ENCODE measurements at places on chromosomes 4 and X.

- DNase-seq = peak; percentile 48
Observed at GRCh38 chr4:139552517-139553307, 3.3 kb downstream of the SETD7 start.

DNA sequence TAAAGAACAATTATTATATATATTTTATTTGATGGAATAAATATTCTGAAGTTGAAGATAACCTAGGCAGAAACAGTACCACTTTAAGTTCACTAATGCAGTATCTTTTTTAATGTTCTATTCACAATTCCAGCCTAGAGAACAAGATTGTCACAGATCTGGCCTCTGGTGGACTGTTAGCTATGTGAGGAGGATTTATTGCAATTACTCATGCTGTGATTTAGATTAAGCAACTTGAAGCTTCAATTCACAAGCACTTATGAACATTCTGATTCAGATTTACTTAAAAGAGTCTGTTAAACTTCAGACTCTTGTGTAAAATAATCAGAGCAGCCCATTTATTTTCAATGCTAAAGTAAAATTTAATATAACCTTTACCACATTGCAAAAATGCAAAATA is 1489.8 kb downstream of the STIM2 start:
- DNase-seq = peak; percentile 78

DNA sequence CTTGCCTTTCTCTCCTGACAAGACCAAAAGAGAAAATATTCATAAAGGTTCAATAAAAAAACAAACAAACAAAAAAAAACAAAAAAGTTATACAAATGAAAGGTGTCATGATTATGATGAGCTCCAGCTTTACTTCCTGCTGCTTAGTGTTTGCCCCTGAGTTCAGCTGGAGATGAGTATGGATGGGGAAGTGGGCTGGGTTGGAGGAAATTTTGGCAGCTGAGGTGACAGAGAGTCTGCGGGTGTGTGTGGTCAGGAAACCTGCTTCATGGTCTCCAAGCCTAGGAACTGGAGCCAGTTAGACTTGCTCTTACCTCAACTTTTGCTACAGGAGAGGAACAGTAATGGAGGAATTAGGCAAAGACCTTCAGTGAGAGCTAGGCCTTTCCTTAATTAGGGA is 4.3 kb upstream of the CYSLTR1 start:
- DNase-seq = no peak

DNA sequence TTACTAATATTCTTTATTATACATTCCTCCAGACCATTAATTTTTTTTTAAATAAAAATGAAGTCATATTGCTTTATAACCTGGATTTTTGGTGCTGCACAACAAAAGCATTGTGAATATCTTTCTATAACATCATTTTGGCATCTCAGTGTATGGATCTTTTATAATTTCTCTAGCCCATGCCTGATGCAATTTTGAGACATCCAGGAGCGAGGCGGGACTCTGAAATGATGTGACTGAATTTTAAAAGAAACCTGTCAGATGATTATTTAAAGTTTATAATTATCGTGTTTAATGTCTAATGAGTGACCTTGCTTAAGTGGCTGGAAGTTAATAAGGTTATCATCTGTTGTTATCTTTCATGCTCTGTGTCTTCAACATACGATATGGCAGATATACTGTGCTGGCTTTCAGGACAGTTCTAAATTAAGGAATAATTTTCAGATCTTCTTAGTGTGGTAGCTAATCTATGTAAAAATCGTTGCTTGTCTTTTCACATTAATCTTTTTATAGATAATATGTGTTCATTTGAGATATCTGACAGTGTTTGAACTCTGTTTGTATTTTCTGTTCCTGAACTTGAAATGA is 58.8 kb downstream of the KIT start:
- no peak for DNase-seq
